ENCODE measurements at places on chromosomes 16 and 17. TPM values are rescaled to one million over a fixed set of nuclear protein-coding genes. Genes with fewer than 3 reads are reported as not detected.

The VPS35 gene
- 74.1 TPM for polyA plus RNA-seq

The GDPD1 gene
- 1.8 TPM for polyA plus RNA-seq

The HASPIN gene
- polyA plus RNA-seq = 2.3 TPM

The SLC22A31 gene
- polyA plus RNA-seq = not detected

The HOXB8 gene
- polyA plus RNA-seq = not detected

The TBC1D16 gene
- not detected for polyA plus RNA-seq

The LPO gene
- not detected for polyA plus RNA-seq

The KRT15 gene
- polyA plus RNA-seq = not detected

The TBC1D3H gene
- polyA plus RNA-seq = not detected

The TLCD1 gene
- not detected for polyA plus RNA-seq

The ATP1B2 gene
- polyA plus RNA-seq = 0.08 TPM

The TPSG1 gene
- polyA plus RNA-seq = not detected

The PLLP gene
- polyA plus RNA-seq = 0.51 TPM

The ERCC4 gene
- polyA plus RNA-seq = 13.8 TPM

The ATF7IP2 gene
- polyA plus RNA-seq = 111 TPM

The KRTAP2-2 gene
- polyA plus RNA-seq = not detected

The ABCA6 gene
- polyA plus RNA-seq = 0.09 TPM

The KRT20 gene
- not detected for polyA plus RNA-seq

The CDH5 gene
- polyA plus RNA-seq = not detected

The FAM171A2 gene
- not detected for polyA plus RNA-seq

The KRT222 gene
- polyA plus RNA-seq = not detected

The NOS2 gene
- polyA plus RNA-seq = not detected

The RSAD1 gene
- 42.1 TPM for polyA plus RNA-seq

The PABPN1L gene
- not detected for polyA plus RNA-seq

The LITAF gene
- polyA plus RNA-seq = 310 TPM

The NPIPB9 gene
- polyA plus RNA-seq = 1.1 TPM

The CETP gene
- 0.27 TPM for polyA plus RNA-seq

The CTRB2 gene
- polyA plus RNA-seq = not detected

The SCNN1B gene
- not detected for polyA plus RNA-seq

The HAS3 gene
- polyA plus RNA-seq = 0.26 TPM
